ENCODE measurements at places on chromosomes 16 and 17. TPM values are rescaled to one million over a fixed set of nuclear protein-coding genes. Genes with fewer than 3 reads are reported as not detected.

Gene P2RX1
- total RNA-seq, result not detected

Gene AGRP
- not detected for total RNA-seq

Gene CD300LF
- not detected for total RNA-seq

Gene C17orf50
- total RNA-seq, result 0.59 TPM

Gene CLEC19A
- 0.32 TPM for total RNA-seq

Gene PHAF1
- 22.8 TPM for total RNA-seq

Gene MT1A
- 34.1 TPM for total RNA-seq

Gene KCNG4
- not detected for total RNA-seq

Gene OTOP2
- not detected for total RNA-seq

Gene SETD1A
- total RNA-seq, result 19.1 TPM

Gene NUPR1
- 11.2 TPM for total RNA-seq

Gene ADGRG3
- 0.52 TPM for total RNA-seq

Gene AANAT
- 0.48 TPM for total RNA-seq

Gene RNF43
- 0.23 TPM for total RNA-seq

Measured in A549 treated with Mapracorat at 1 μM for 4 hours (cell line).